ENCODE measurements at places on chromosomes 1 and 21. TPM values are rescaled to one million over a fixed set of nuclear protein-coding genes. Genes with fewer than 3 reads are reported as not detected.

SLC2A5 gene
- total RNA-seq = 0.64 TPM

DNA sequence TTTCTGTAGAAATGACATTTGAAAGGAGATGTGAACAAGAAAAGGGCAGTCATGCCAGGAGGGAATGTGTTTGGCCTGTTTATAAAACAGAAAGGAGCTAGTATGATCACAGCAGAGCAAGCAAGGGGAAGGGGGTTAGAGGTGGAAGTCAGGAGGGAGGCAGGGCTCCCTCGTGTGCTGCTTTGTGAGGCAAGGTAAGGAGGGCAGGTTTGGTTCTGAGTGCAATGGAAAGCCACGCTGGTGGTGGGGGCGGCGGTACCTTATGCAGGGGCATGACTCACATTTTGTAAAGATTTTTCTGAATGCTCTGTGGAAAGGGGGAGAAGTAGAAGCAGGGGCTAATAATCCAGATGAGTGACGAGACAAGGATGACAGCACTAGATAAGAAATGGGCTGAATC is 197.5 kb upstream of the C8B start:
- no peak for DNase-seq

DNA sequence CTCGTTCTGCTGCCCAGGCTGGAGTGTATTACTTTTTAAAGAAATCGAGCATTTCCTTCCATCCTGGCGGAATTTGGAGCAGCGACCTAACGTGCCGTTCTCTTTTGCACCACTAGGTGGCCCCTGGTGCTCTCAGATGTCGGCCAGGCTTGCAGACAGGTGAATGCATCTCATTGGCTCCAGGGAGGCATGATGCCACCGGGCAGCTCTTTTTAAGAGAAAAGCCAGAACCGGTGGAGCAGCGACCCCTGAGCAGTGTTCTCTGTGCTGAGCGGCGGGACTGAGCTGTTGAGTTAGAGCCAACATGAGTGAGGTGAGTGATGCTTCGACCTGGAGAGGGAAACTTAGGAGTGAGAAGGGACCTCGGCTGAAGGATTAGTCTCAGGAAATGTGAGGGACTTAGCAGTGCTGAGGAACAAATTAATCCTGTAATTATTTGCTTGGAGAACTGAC is at the start of gene PCP4:
Gene PCP4 (plus strand): TSS at position 241 of the 453 bp plus-strand sequence. CDS start 64 bp downstream, at position 305.
- DNase-seq = peak; percentile 30

GRCh38 chr1:70979313-70979712 is 68.3 kb downstream of the PTGER3 start:
- DNase-seq = no peak

Data from CD4-positive, CD25-positive, alpha-beta regulatory T cell (primary cell).